ENCODE measurements at places on chromosomes 6 and 20.

DNA sequence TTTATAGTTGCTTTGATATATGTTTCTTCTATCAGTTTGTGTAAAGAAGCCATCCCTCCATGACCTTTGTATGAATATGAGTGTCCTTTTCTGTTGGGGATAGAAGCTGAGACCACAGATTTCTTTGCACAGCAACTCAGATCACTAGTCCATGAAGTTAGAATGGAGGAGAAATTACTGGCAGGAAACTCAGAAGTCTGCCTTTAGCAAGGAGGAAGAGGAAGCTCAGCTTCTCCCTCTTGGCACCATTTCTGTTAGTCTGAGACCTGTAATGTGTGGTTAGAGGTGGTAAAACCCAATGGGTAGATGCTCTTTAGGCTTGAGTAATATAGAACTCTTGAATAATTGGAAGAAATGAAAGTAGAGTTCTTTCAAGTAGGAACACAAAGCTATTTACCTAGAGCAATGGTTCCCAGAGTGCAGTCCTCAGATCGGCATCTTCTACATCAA lies 995.3 kb upstream of the FLRT3 start:
- DNase-seq, result no peak

DNA sequence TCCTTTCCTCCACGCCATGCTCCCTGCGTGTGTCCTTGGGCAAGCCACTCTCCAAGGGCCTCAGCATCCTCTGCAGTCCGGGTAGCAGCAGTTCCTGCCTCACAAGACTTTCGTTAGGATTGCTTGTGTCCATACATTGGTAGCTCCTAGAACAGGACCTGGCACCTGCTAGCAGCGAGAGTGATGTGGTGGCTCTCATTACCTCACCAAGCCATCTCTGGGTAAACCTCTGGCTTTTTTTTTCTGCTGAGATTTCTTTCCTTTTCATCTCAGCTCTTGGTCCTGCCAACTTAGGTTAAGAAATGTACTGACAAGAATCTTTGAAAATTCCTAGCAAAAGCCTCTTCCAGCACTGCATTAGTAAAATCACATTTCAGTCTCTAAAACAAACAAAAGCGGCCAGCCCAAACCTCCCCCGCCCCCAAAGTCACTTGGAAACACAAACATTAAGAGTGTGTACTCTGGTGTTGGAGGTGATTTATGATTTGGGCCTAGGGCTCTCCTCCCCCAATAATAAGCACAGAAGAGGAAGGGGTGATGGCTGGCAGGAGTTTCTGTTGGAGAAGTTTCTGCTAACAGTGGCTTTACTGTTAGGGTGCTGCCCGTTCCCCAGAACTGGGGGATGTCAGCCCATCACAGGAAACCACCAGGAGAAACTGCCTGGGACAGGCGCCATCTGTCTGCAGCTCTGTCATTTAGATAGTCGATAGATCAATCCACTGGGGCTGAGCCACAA lies 199.2 kb downstream of the CD83 start:
- DNase-seq, result no peak

GRCh38 chr6:126172131-126172530 lies 167.8 kb upstream of the CENPW start:
- DNase-seq, result no peak

GRCh38 chr6:47168180-47168579 lies 126.0 kb upstream of the ADGRF1 start:
- DNase-seq, result no peak

GRCh38 chr6:90195094-90195829 lies 101.4 kb downstream of the BACH2 start:
- no peak for DNase-seq
